Activated T-helper 1 cell treated with anti-CD3 and anti-CD28 coated beads, Interleukin-12 subunit alpha, Interleukin-12 subunit beta, Interleukin-2, Interleukin-4 antibody, amounts not matched to agents 30 ng/mL and 10 ng/mL and 1 ng/mL, durations not matched to agents 14 hours and 24 hours and 36 hours (primary cell): ENCODE measurements at places on chromosomes 1 and 21. TPM values are rescaled to one million over a fixed set of nuclear protein-coding genes. Genes with fewer than 3 reads are reported as not detected.
A peak's percentile ranks its signal among the peaks of the same experiment; 100 is the strongest.

DNA sequence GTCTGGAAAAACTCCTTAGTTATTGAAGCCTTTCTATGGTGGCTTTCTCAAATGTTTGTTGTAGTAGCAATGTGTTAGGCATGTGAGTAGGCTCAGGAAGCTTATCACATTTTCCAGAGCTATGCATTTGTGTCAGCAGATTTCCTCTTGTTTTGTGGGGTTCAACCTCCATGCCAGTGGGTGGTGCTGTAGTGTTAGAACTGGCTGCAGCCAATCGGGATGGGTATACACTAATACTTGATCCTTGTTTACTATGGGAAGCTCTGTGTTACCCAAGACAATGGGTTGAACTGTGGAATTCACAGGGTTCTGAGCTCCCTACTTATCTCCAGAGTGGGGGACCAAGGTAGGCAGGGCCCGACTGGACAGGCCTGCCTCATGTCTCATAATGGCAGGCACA, 348.5 kb upstream of the ADAMTS5 start:
- H3K27me3 ChIP-seq: no peaks in the 10 kb centered on the region
- DNase-seq: no peak

DNA sequence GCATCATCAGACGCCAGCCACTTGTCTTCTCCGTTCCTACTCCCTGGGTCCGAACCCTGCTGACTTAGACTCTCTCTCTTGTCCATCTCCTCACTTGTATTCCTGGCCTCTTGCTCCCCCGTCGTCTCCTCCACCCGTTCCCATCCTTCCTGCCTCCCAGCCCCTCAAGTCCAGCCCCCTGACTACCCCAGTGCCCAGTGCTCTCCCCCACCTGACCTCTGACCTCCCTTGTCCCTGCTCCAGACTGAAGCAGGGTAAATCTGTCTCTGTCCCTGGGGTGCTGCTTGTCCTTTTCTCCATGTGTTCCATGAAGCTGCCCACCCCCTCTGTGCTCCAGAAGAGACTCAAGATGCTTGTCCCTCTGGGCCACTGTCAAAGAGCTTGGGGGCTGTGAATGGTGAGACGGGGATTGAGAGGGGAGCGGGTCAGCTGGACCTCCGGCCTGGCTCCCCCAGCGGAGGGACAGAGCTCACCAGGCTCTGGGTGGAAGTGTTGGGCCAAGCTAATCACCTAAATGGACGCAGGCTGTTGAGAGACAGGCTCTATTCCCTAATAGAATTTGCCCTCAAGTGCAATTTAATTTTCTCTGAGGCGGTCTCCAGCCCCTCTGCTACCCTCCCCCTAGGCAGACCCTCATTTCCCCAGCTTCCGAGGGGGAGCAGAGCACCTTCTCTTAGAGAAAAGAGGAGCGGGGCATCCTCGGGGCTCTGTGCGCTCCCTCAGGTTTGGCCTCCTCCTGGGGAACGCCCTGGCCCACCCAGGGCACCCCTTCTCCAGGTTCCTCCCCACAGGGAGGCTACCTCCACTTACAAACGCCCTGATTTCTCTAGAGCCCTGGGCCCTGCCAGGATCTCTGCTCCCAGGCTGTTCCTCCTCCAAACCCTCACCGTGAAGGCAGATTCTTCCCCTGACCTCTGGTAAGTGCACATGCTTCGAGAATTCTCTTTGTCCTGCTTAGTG, 11.0 kb upstream of the LHX4 start:
- H3K27me3 ChIP-seq: peaks cover 20% of the 10 kb centered on the region
- H3K27ac ChIP-seq: no peak overlapping the region
- peaks cover under 1% of the 10 kb centered on the region for H3K4me1 ChIP-seq
- no peaks in the 10 kb centered on the region for H3K36me3 ChIP-seq
- no peak overlapping the region for H3K4me3 ChIP-seq

TAL1 gene
- total RNA-seq: not detected in 2 replicates

GRCh38 chr1:213119794-213120193, 68.8 kb downstream of the RPS6KC1 start:
- H3K4me1 ChIP-seq: peaks cover 11% of the 10 kb centered on the region
- H3K36me3 ChIP-seq: no peaks in the 10 kb centered on the region
- no peak for DNase-seq
- H3K27ac ChIP-seq: no peak overlapping the region

- H3K4me3 ChIP-seq: no peak overlapping the region
- H3K36me3 ChIP-seq: no peaks in the 10 kb centered on the region
- DNase-seq: no peak
- H3K4me1 ChIP-seq: peaks cover 22% of the 10 kb centered on the region
Measured at GRCh38 chr1:155993595-155993994, 15.2 kb upstream of the ARHGEF2 start.

SLC5A9 gene
- not detected in 2 replicates for total RNA-seq

GRCh38 chr1:109790735-109791494, 27.2 kb upstream of the EPS8L3 start:
- H3K27me3 ChIP-seq: no peaks in the 10 kb centered on the region
- peak overlapping the region; percentile 61 for H3K4me3 ChIP-seq
- peak; percentile 73 for DNase-seq

APOBEC4 gene
- not detected in 2 replicates for total RNA-seq

GRCh38 chr1:221987860-221988520, 246.1 kb upstream of the DUSP10 start:
- DNase-seq: no peak
- H3K4me3 ChIP-seq: no peak overlapping the region
- no peak overlapping the region for H3K27ac ChIP-seq
- H3K36me3 ChIP-seq: peaks cover 3% of the 10 kb centered on the region
- peaks cover 12% of the 10 kb centered on the region for H3K27me3 ChIP-seq

- H3K4me1 ChIP-seq: peaks cover 38% of the 10 kb centered on the region
- no peaks in the 10 kb centered on the region for H3K27me3 ChIP-seq
- H3K4me3 ChIP-seq: no peak overlapping the region
- no peak for DNase-seq
- H3K36me3 ChIP-seq: peaks cover 46% of the 10 kb centered on the region
- H3K27ac ChIP-seq: peak overlapping the region; percentile 67
Measured at GRCh38 chr1:171581226-171581625, 40.8 kb upstream of the MYOCOS start.

- no peak overlapping the region for H3K27ac ChIP-seq
- DNase-seq: no peak
- H3K36me3 ChIP-seq: no peaks in the 10 kb centered on the region
- H3K4me1 ChIP-seq: no peaks in the 10 kb centered on the region
- peaks cover 16% of the 10 kb centered on the region for H3K27me3 ChIP-seq
- no peak overlapping the region for H3K4me3 ChIP-seq
Measured at GRCh38 chr1:232292239-232292638, 337.7 kb downstream of the SIPA1L2 start.

DNA sequence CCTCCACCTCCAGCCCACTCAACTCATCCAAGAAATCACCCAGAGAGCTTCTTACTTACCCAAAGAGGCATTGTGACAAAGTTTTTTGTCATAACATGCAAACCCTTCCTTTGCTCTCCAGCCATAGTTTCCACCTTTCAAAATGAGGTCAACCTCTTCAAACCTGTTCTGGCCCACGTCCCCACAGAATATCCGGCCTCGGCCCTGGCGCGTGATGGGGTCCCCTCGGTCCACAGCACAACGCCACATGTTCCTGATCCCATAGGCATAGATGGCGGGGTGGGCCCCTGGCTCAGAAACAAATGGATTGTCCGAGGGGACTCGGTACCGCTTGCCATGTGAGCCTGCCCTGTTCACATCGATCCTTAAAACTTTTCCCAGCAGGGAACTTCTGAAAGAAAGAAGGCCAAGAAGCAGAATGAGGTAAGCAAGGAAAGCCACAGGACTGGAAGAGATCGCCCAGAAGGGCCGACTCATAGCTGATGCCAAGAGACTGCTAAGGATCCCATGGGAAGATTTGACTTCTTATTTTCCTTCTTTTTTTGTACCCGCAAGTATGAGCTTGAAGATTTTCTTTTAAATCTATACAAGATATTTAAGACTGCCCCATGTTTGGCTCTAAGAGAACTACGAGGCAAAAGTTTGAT, 7.8 kb downstream of the HHIPL2 start:
- H3K27me3 ChIP-seq: peaks cover 9% of the 10 kb centered on the region
- H3K4me1 ChIP-seq: no peaks in the 10 kb centered on the region
- no peak overlapping the region for H3K27ac ChIP-seq
- H3K4me3 ChIP-seq: no peak overlapping the region
- DNase-seq: no peak
- no peaks in the 10 kb centered on the region for H3K36me3 ChIP-seq

CLIC4 gene
- 16.8 and 20.6 TPM in 2 replicates for total RNA-seq

C4BPA gene
- not detected in 2 replicates for total RNA-seq

PLA2G4A gene
- total RNA-seq: 0.20 and 0.21 TPM in 2 replicates

ARHGEF16 gene
- not detected in 2 replicates for total RNA-seq

DNA sequence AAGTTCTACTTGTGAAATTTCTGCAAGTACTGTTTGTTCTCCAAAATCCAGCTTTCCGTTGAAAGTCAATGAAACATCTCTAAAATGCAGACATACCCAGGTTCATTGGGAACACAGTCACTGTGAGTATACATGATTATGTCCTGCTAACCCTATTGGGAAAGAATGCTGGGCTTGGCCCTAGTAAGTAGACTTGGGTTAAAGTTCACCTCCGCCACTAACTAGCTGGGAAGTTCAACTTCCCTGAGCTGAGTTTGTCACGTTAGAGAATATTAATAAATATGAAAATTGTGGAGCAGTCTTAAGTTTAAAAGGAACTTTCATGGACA, 10.5 kb upstream of the PGD start:
- no peaks in the 10 kb centered on the region for H3K36me3 ChIP-seq
- H3K4me3 ChIP-seq: no peak overlapping the region
- H3K27ac ChIP-seq: peak overlapping the region; percentile 58

NVL gene
- 47.2 and 47.6 TPM in 2 replicates for total RNA-seq

ARID4B gene
- total RNA-seq: 58.7 and 66.6 TPM in 2 replicates

- H3K27me3 ChIP-seq: peaks cover 9% of the 10 kb centered on the region
- no peak for DNase-seq
- no peak overlapping the region for H3K4me3 ChIP-seq
- no peaks in the 10 kb centered on the region for H3K4me1 ChIP-seq
- H3K27ac ChIP-seq: no peak overlapping the region
Measured at GRCh38 chr1:19837866-19838265, 22.8 kb upstream of the RNF186 start.

ABCG1 gene
- total RNA-seq: 9.3 and 10.2 TPM in 2 replicates

DNA sequence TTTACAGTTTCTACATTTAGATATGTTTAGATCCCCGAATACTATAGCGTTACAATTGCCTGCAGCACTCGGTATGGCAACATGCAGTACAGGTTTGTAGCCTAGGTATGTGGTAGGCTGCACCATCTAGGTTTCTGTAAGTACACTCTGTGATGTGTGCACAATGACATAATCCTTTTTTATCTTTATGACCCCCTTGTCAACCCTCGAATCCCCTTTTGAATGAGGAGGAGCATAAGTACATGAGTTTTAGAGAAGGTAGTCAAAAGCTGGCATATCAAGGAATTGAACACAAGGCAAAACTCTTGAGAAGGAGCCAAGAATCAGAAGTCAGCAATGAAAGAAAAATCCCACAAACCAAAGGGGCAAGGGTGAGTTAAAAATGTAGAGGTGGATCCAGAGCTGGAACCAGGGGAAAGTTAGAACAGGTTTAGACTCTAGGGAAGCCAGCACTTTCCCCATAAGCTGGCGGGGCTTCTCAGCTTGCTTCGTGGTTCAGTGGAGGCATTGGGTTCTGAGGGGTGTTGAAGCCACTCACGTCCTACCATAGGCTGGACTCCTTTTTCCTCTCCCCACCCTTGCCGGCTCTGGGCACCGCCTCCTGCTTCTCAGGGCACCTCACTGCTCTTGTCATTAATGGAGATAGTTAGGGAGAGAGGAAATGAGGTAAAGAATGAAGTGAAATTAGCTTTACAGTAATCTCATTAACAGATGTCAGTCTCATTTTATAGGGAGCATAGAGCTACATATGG, 31.3 kb downstream of the OLFML3 start:
- peaks cover 8% of the 10 kb centered on the region for H3K27me3 ChIP-seq
- no peaks in the 10 kb centered on the region for H3K4me1 ChIP-seq
- no peak overlapping the region for H3K27ac ChIP-seq

- no peaks in the 10 kb centered on the region for H3K4me1 ChIP-seq
- DNase-seq: no peak
- no peaks in the 10 kb centered on the region for H3K36me3 ChIP-seq
- H3K4me3 ChIP-seq: no peak overlapping the region
- H3K27ac ChIP-seq: no peak overlapping the region
Measured at GRCh38 chr1:107727866-107728265, 237.1 kb downstream of the VAV3 start.

- DNase-seq: no peak
- no peaks in the 10 kb centered on the region for H3K36me3 ChIP-seq
- H3K27ac ChIP-seq: no peak overlapping the region
- H3K4me3 ChIP-seq: no peak overlapping the region
- peaks cover 12% of the 10 kb centered on the region for H3K27me3 ChIP-seq
- H3K4me1 ChIP-seq: peaks cover 12% of the 10 kb centered on the region
Measured at GRCh38 chr1:151935894-151936602, 26.7 kb upstream of the THEM4 start.

OLFML3 gene
- 0.10 TPM in 2 replicates for total RNA-seq

DNA sequence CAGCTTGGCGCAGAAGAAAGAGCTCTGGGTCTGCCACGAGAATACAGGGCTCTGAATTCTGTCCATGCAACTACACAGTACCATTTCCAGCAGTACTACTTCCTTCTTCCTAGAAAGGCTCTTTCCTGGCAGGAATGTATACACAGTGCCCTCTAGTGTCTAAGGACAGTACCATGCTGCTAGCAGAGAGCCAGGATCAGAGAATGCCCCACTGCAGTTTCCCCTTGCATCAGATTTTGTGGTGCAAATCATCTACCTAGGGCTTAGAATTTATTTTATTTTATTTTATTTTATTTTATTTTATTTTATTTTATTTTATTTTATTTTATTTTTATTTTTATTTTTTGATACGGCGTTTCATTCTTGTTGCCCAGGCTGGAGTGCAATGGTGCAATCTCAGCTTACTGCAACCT, 50.8 kb downstream of the PAX7 start:
- no peak overlapping the region for H3K27ac ChIP-seq
- H3K36me3 ChIP-seq: no peaks in the 10 kb centered on the region
- peaks cover 5% of the 10 kb centered on the region for H3K4me1 ChIP-seq
- DNase-seq: no peak

GRCh38 chr21:24204641-24205040, 1402.6 kb downstream of the MRPL39 start:
- H3K27me3 ChIP-seq: no peaks in the 10 kb centered on the region
- H3K4me1 ChIP-seq: no peaks in the 10 kb centered on the region
- no peak for DNase-seq
- no peaks in the 10 kb centered on the region for H3K36me3 ChIP-seq
- H3K4me3 ChIP-seq: no peak overlapping the region

- no peak for DNase-seq
- H3K36me3 ChIP-seq: no peaks in the 10 kb centered on the region
- peaks cover 7% of the 10 kb centered on the region for H3K4me1 ChIP-seq
- H3K27me3 ChIP-seq: peaks cover 72% of the 10 kb centered on the region
Measured at GRCh38 chr1:169426174-169426705, 1.0 kb downstream of the CCDC181 start.

DCST1 gene
- total RNA-seq: not detected in 2 replicates

GRCh38 chr1:169484683-169485430, 887 bp downstream of the SLC19A2 start:
- peaks cover 6% of the 10 kb centered on the region for H3K36me3 ChIP-seq
- peaks cover 70% of the 10 kb centered on the region for H3K4me1 ChIP-seq
- peak overlapping the region; percentile 94 for H3K4me3 ChIP-seq
- H3K27ac ChIP-seq: peak overlapping the region; percentile 88
- DNase-seq: no peak
